ENCODE measurements at places on chromosomes 12 and 14.

DNA sequence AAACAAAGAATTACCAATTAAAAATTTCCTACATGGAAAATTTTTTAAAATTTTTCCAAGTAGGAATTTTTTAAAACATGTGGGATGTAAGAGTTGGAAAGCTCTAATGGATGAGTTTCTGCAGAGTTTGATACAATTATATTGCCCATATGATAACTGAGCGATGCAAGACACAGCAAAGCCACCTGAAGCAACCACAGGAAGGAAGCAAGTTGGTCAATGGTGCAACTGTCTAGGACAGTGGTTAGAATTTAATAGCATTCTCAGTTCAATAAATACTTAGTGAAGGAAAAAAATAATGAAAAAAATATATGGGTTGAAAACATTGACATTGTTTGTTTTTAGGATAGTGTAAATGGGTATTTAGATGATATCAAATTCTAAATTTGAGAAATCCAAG is 178.6 kb upstream of the GARIN2 start:
- peak; percentile 35 for DNase-seq

- no peak for DNase-seq
Measured at GRCh38 chr12:6178981-6179761, 21.0 kb upstream of the CD9 start.

GRCh38 chr14:27184427-27184826 is 586.6 kb upstream of the NOVA1 start:
- no peak for DNase-seq

DNA sequence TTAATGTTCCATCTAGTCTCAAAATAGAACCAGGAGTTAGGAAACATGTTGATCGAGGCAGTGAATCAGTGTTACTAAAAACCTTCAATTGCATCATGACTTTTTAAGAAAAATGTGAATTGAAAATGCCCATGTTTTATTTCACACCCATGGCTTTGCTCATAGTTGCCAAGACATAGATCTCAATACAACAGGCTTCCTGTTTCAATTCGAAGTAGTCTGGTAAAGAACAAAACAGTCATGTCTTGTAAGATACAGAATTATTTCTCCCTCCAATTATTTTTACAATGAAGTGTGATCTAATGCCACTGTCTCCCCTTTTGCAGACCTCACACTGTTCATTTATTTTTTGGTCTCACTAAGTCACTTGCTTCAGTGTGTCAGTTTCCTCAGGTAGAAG is 44.6 kb upstream of the FAR2 start:
- DNase-seq: peak; percentile 33

DNA sequence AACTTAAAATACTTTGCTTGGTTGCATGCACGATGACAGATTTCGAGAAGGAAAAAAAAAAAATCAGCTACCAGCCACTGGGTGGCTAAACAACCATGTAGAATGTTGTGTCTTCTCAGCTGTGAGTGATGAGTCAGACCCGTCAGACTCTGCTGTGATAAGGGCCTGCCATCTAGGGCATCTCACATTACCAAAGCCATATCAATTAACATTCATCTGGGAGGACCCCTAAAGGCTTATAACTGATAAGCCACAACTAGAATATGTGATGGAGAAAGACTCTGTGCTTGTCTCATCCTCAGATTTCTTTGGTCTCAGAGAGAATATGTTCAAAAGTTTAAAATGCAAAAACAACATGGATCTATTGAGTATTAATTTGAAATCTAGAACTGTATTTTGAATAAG is 111.5 kb downstream of the PAX9 start:
- DNase-seq: no peak

DNA sequence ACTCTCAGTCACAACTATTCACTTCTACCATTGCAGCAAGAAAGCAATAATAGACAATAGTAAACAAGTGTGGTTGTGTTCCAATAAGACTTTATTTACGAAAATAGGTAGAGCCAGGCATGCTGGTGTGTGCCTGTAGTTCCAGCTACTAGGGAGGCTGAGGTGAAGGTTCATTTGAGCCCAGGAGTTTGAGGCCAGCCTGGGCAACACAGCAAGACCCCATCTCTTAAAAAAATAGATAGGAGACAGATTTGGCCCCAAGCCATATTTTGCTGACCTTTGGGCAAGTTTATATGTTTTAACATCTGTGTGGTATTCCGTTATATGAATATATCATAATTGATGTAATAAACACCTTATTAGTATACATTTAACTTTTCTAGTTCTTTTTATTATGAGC is 14.1 kb downstream of the ACAD10 start:
- no peak for DNase-seq

DNA sequence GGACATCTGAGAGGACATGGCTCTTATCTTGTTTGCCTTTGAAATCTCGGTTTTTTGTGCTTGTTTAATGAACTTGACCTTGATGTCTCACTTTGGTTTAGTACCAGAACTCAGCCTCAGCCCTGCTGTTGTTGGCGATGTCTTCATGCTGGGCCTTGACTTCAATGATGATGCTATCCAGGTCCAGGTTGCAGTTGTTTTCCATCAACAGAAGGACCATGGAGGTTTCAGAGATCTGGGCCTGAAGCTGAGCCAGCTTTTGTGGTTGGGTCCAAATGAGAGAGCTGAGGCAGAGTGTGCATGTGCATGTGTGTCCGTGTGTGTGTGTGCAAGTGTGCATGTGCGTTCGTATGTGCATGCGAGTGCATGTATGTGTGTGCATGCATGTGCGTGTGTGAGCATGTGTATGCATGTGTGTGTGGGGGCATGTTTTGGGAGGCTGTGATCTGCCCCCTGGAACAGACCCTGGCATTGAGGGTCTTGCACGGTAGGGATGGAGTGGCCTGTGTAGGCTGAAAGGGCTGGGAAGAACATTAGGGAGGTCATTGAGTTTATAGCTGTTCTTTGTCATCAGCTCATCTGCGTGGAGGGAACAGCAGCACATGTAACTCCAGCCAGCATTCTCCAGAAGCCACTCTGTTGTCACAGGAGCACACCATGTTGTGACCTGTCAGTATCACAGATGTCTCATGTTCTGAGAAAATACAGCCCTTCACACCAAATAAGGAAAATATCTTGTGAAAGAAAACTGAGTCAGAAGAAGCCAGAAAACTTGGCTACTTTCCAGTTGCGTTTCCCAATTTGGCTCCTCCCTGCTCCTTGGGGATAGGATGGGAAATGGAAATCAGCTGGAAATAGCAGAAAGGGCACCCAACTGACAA is 10.0 kb upstream of the KRT82 start:
- DNase-seq: no peak

DNA sequence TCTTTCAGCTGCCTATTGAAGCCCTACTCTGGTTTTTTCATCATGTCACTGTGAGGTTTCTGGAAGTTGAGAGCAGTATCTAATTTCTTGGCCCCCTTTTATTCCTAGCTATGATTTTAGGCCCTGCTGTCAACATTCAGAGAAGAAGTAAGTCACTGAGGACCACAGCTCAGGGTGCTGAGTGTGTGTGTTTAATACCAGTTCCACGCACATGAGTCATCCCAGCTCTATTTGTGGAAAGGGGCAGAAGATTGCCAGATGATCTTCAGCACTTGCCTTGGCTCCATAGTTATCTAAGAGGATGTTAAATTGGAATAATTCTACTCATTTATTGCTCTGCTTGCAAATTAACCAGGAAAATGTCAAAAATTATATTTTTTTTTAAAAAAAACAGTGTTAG is 65.5 kb upstream of the SLC38A4 start:
- no peak for DNase-seq

- DNase-seq: no peak
Measured at GRCh38 chr14:49703965-49704364, 11.0 kb downstream of the KLHDC1 start.

DNA sequence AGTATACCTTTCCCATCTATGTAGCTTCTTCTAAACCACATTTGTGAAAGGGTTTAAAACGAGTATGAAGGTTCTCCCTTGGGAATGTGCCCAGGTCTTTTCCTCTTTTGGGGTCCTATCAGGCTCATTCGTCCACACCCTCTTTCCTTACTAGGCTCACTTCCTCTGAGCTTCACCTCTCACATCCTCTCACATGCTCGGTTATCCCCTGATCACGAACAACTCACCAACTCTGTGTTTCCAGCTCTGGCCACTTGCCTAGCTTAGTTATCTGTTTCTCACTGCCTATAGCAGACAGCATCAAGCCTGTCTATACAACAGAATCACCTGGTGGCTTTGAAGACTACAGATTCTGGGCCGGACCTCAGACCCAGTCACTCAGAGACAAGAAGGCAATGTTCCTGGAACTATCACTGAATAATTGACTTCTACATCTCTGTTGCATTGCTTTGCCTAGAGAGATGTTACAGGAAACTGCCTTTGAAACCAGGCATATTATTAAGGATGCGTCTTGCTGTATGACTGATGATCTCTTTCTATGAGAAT is 158.2 kb downstream of the FOXN3 start:
- no peak for DNase-seq

DNA sequence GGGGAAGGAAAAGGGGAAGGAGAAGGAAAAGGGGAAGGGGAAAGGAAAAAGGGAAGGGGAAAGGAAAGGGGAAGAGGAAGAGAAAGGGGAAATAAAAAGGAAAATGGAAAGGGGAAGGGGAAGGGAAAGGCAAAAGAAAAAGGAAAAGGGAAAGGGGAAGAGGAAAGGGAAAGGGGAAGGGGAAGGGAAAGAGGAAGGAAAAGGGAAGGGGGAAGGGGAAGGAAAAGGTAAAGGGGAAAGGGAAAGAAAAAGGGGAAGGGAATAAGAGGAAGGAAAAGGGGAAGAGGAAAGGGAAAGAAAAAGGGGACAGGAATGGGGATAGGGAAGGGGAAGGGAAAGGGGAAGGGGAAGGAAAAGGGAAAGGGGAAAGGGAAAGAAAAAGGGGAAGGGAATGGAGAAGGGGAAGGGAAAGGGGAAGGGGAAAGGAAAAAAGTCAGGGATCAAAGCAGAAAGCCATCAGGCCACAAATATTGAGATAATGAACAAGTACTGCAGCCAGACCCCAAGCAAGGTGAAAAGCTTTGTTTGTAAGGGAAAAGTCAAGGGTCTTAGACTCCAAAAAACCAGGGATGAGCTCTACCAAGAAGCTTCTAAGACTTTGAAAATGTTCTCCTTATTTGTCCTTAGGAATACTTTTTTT is 20.0 kb downstream of the DICER1 start:
- no peak for DNase-seq
